ENCODE measurements at places on chromosomes 3 and 15.

- no peak for DNase-seq
These were observed 48.7 kb downstream of the CADM2 start for GRCh38 chr3:85007195-85008094.

GRCh38 chr15:39058351-39059131 is 493.9 kb upstream of the RASGRP1 start:
- DNase-seq = no peak

DNA sequence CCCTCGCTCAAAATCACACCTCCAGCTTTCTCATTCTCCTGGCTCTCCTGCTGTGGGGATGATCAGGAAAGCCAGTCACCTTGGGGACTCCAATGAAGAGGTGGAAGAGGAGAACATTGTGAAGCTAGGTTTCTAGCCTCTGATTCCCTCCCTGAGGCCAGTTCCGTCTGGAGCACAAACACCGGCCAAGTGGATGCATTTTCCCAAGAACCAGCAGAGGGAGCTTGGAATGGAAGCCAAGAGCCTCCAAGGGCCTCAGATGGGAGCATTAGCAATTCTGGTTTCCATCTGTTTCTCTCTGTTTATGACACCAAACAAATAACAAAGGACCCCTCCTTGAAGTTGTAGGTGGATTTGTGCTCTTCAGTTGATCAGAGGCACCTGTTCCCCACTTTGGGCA is 40.6 kb upstream of the NMNAT3 start:
- DNase-seq = peak; percentile 42

GRCh38 chr3:192831111-192831644 is 86.5 kb downstream of the MB21D2 start:
- DNase-seq = no peak

GRCh38 chr15:67156426-67156825 is 91.0 kb downstream of the SMAD3 start:
- no peak for DNase-seq

DNA sequence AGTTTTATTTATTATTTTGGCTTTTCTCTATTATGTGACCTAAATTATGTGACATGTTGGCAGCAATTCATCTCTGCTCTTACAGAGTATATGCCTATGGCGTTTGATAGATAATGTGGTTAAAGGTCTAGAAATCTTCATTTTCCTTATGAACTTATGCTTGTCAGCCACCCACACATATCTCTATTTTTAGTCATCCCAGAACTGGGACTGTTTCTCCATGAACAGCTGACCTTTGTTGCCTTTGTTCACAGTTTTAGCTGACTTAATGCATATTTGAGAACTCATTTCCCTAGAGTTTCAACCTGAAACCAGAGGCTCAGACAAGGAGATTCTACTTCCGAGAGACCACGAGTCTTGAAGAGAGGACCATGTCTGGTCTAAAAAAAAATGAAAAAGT is 176.5 kb downstream of the RAP2B start:
- DNase-seq = no peak

- DNase-seq = peak; percentile 24
These were observed 24.4 kb upstream of the FRMD4B start for GRCh38 chr3:69410301-69410700.

DNA sequence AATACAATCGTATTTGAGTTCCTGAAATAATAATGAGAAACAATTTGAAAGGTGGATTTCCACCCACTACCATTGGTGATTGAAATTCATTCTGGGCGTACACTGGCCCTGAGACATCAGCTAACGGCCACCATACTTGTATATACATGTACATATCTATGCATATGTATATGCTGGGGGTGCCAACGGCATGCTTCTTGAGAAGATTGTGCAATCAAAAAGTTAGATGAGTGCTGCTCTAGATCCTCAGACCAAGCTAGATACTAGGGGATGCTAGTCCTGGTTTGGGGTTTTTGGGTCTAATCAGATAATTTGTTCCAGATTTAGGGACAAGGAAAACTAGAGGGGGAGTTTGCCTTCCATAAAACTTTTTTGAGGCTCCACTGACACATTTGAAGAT is 2.9 kb downstream of the TMEM40 start:
- DNase-seq = no peak

DNA sequence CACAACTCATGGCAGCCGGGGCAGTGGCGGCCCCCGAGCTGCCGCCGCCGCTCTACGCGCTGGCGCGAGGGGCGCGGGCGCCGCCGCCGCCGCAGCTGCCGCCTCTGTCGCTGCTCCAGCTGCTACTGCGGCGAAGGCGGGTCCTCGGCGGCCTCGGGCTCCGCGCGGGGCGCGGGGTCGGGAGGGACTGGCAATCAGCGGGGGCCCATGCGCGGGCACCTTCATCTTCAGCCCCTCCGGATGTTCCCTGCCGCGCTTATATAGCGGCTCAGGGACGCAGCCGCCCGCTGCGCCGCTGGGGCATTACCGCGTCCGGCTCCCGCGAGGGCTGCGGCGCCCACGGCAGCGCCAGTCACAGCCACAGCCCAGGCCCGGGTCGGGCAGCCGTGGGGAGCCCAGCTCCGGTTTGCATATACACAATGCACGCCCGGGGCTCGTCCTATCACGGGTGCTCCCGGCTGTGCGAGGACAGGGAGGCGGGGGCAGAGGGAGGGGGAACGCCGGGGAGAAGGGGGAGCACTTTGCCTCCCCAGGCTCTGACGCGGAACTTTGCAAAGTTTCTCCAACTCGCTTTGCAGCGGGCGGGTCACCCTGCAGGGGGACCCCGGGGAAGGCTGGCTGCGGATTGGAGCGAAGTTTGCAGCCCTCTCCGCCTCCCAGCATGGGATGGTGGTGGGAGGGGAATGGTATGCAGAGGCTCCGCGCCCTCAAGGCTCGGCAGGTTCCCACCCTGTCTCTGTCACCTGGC is at the start of gene VGLL3:
Gene VGLL3, minus strand, starts transcription at position 416 of the 748 bp plus-strand sequence. Its CDS starts 406 bp downstream, at position 10.
- peak; percentile 22 for DNase-seq

- DNase-seq = no peak
These were observed 33.0 kb upstream of the LARS2 start for GRCh38 chr3:45355351-45355750.

DNA sequence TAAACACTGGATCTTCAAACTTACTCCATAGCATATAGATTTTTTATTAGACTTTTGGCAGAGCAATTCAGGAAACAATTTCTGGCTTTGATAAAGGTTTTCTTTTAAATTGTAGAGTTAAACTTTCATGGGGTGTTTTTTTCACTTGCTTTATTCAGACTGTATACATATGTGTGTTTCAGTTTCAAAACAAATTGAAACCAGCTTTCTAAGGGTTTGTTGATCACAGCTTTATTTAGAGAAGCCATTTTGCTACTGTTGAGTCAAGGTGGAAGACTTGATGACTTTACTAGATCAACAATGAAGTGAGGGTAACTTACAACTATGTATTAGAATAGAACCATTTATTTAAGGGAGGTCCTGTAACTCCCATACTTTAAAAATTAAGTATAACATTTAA is 6.2 kb downstream of the UBE2E1 start:
- no peak for DNase-seq

- no peak for DNase-seq
These were observed 274.7 kb downstream of the CD47 start for GRCh38 chr3:107816107-107816506.

DNA sequence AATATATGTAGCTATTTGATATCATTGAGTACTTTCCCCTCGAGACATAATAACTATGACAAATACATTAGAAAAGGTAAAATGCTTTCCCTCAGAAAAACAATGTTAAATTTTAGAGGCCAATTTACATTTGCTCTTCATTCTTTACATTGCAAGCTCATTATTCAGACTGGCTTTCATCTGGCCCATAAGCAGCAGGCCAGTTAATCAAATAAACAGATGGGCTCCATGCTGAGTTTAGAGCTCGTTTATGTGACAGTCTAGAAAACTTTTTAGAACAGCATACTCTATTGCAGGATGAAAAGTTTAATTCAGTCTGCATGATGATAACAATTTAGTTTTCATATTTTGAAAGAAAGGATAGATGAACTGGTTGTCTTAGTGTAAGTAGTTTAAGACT is 150.6 kb downstream of the DUT start:
- DNase-seq = no peak

- DNase-seq = no peak
These were observed 144.7 kb upstream of the DPH6 start for GRCh38 chr15:35690698-35691116.

- no peak for DNase-seq
These were observed 19.0 kb downstream of the FAN1 start for GRCh38 chr15:30922480-30923311.

- DNase-seq = no peak
These were observed 49.5 kb downstream of the CD86 start for GRCh38 chr3:122104515-122105194.

GRCh38 chr3:38332201-38332600 is 14.4 kb upstream of the XYLB start:
- DNase-seq = no peak

GRCh38 chr3:133663569-133664313 is 2.0 kb upstream of the TOPBP1 start:
- DNase-seq = peak; percentile 88

GRCh38 chr15:48029642-48030041 is 91.1 kb upstream of the SLC24A5 start:
- no peak for DNase-seq

GRCh38 chr3:8761866-8762265 is 7.5 kb downstream of the OXTR start:
- DNase-seq = no peak

DNA sequence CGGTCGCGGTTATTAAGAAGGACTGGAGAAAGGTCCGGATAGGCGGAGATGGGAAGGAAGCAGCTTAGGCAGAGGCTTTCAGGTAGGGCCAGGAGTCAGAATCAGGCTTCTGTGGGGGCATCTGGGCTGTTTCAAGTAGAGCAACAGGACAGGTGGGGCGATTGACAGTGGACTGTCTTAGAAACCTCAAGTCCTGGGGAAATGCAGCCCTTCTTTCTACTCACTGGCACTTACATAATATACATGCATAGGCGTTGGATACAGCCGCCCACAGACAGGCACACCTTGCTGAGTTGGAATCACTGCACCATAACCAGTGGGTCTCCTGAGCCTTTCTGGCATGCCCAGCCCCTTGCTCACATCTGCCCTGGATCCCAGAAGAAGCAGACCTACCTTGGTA is 730 bp downstream of the MYD88 start:
- no peak for DNase-seq

- no peak for DNase-seq
These were observed 12.3 kb upstream of the GFM1 start for GRCh38 chr3:158631981-158632380.

- DNase-seq = peak; percentile 5
These were observed 703 bp downstream of the PEAK1 start for GRCh38 chr15:77418966-77419835.

GRCh38 chr3:128004661-128005060 is 47.6 kb upstream of the SEC61A1 start:
- no peak for DNase-seq

DNA sequence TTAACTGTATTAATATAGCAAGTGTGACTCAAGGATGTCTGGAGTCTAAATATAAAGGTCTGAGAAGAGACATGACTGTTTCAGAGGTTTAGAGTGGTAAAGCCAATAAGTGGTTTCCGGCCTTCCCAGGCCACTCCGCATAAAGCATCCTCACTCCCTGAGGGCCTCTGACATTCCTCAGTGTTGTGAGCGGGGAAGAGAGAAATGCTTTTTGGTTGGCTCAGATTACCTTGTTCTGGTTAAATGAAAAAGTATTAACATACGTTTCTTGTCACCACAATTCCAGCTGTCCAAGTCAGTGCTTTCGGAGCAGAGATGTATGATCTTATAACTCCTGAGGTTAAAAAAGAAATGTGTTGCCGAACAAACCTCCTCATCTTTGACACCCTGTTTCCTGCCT is 103.8 kb downstream of the RBMS3 start:
- DNase-seq = no peak

GRCh38 chr3:16417945-16418739 is 95.4 kb downstream of the RFTN1 start:
- no peak for DNase-seq

GRCh38 chr3:165195241-165195639 is 944 bp downstream of the SLITRK3 start:
- DNase-seq = peak; percentile 36

- no peak for DNase-seq
These were observed 43.2 kb downstream of the LDHAL6B start for GRCh38 chr15:59249816-59250215.

- no peak for DNase-seq
These were observed 54.5 kb downstream of the KIF9 start for GRCh38 chr3:47228088-47228487.

- DNase-seq = no peak
These were observed 23.1 kb upstream of the EHD4 start for GRCh38 chr15:41995476-41995855.
